GM04504 (cell line): ENCODE measurements at places on chromosomes 6 and 20.

- no peak for DNase-seq
These were observed 317.5 kb downstream of the HIVEP2 start for GRCh38 chr6:142627474-142627873.

GRCh38 chr6:170243791-170244291, 47.0 kb downstream of the DLL1 start:
- DNase-seq, result no peak

- peak; percentile 67 for DNase-seq
These were observed at the start of gene CST3 for GRCh38 chr20:23637282-23638221. TSS of gene CST3 (minus strand) at chr20:23637955. CDS start at chr20:23637862, 93 bp downstream.

DNA sequence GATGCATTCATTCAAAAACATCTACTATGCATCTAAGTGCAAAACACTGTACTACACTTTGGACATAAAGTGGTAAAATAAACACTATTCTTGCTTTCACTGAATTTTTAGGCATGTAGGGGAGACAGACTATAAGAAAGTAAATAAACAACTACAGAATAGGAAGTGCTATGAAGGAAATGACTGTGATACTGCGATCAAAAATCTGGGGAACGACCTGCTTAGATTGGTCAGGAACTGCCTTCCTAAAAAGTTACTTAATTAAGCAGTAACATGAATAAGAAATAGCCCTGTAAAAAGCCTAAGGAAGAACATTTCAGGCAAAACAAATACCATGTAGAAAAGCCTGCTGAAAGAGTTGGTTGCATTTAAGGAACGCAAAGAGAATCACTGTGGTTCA, 50.6 kb downstream of the HACE1 start:
- no peak for DNase-seq

DNA sequence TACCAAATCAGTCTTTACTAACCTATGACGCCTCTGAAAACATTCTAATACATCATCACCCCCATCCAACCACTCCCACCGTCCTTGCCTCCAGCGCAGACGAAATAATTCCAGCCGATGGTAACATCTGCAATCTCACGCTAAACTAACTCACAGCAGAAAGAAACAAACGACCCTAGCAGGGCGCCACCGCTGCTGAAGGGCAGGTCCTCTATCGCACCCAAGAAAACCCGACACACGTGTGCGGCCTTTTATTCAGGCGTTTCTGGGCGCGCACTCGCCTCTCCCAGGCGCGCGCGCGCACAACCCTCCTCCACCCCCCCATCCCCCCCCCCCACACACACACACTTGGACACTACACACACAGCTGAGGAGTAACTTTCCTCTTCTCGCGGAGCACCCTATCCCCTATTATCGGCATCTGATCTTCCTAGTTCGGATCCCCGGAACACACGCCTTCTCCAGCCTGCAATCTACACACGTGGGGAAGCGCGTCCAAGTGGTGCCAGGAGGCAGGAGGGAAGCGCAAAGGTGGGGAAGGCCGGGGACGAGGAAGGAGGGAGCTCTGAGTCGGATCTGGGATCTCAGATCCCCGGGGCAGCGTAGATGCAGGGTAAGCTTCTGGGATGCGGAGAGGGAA, 1.4 kb downstream of the GFOD1 start:
- DNase-seq, result no peak

GRCh38 chr6:75094614-75095200, 111.1 kb downstream of the COL12A1 start:
- DNase-seq, result peak; percentile 29

GRCh38 chr20:21559305-21559704, 45.4 kb upstream of the NKX2-2 start:
- no peak for DNase-seq

- DNase-seq, result peak; percentile 51
These were observed 222.6 kb downstream of the ZMYND8 start for GRCh38 chr20:47133809-47134456.

DNA sequence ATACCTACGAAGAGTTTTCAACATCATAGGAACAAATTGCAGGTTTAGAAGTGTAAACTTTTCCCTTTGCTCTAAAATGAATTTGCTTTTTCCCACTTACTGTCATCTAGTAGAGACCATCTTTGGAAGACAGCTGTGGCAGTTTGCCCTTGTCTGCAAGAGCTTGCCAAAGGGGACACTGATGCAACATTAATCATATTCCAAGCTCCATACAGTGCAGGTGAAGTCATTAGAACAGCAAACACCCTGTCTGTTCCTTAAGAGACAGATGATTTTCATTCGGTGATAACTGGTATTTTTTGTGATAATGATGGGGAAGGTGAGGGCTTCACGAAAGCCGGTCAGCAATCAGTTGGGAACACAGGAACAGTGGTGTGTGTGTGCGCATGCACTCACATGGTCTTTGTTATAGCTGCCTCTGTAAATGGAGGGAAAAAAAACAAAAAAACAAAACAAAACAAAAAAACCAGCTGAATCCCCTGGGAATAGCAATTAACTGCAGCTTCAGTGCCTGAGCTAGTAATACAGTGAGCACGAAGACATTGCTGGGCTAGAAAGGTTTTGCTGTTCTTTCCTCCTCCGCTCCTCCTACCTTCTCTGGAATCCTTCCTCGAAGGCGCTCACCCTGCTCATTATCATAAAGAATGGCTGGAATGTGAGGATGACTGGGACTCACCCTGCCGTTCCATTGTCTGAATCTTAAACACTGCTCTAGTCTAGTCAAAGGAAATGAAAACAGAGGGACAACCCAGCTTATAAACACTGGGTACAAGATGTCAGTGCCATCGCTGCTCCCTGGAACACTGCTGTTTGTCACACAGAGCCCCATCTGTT, 35.2 kb upstream of the KIF13A start:
- DNase-seq, result no peak

DNA sequence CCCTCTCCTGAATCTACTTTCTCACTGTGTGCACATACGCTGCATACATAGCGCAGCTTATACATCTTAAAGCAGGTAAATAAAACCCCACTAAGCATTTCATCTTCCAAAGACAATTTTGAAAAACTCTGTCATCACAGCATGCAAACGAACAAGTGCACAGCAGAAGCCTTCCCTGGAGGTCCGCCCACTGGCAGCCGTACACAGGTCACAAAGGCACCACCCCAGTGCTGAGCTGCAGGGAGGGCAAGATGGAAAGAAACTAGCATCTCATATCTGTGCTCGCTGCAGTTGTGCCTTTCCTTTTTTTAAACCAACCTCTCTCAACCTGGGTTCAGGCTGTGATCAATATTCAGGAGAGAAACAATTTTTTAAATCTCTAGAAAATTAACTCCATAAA, 73.3 kb downstream of the HUS1B start:
- no peak for DNase-seq

DNA sequence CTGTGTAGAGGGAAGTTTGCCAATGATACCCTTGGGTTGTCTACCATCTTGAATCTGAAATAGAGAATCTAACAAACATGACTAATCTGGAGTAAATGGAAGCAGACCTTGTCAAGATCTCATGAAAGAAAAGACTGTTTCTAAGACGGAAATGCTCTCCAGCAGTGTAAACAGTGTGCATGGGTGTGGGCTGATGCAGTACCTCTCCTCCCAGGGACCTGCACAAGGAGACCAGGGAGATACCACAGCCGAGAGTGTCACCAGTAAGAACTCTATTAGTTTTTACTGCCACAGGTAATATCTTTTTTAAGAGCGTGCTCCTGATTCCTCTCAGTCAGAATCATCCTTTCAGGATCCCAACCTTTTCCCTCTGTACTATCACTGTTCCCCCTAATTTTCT, 513.3 kb upstream of the SOX4 start:
- DNase-seq, result no peak

- no peak for DNase-seq
These were observed 1.1 kb upstream of the PBOV1 start for GRCh38 chr6:138219398-138219797.

- peak; percentile 16 for DNase-seq
These were observed 105.4 kb downstream of the PERP start for GRCh38 chr6:138001750-138002349.

GRCh38 chr6:118933855-118934460, 1.0 kb downstream of the MCM9 start:
- no peak for DNase-seq

- no peak for DNase-seq
These were observed 31.7 kb upstream of the CST1 start for GRCh38 chr20:23782366-23782983.

GRCh38 chr6:41040940-41041536, 1.2 kb upstream of the TSPO2 start:
- DNase-seq, result no peak

- DNase-seq, result no peak
These were observed 16.3 kb downstream of the LAMA5 start for GRCh38 chr20:62350629-62351422.

DNA sequence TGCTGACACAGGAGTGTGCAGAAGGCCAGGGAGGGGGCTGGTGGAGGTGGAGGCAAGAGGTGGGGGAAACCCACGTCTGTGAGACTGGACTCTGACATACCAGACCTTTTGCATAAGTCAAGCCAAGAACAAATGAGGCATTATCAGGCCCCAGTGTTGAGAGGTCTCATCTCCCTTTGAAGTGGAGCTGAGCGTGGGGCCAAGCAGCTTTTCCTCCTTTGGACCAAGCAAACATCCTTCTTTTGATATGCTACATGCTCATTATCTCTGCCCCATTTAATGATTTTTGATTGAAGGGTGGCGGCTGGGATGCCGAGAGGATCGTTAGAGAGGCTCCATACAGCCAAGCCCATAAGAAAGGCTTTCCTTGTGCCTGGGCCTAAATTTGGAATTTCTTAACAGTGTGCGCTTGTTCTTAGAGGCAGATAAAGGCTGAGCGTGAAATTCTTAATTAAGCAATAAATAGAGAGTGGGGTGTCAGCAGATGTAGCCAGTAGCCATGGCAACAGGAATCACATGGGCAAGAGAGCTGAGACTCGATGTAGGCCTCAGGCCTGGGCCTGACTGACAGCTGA, 244.5 kb downstream of the PKHD1 start:
- DNase-seq, result no peak

DNA sequence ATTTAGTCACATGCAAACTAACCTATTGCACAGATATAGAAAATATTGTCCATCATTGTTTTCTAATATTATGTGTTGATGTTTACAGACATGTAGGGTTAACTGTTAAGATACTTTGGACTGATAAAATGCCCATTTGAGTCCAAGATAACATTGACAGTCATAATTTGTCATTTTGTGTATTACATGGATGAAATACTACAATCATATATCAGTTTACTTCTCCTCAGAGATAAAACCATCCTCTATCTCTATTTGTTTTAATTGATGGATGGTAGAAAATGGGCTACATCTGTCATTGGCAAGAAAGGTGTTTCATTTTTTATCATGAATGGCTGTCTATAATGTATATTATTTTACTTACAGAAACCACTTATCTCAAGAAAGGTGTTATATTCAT, 6.2 kb downstream of the EPHA7 start:
- no peak for DNase-seq

- no peak for DNase-seq
These were observed 139.2 kb downstream of the SOX4 start for GRCh38 chr6:21732731-21733130.

DNA sequence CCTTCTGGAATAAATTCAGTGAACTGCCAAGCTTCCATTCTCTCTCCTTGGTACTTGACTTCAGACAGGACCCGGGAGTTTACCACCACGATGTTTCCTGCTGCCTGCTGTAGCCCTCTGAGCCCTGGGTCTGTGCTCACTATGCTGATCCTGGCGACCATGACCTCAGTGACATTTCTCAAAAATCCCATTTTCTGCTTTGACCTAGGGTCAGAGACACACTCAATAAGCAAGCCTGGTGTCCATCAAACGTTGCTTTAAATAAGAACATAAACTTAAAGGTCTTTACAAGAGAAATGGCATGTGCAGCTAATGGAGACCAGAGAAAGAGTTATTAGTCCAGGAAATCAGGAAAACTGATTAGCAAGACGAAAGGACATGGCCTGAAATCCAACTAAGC, 509.7 kb upstream of the SULF2 start:
- DNase-seq, result no peak

GRCh38 chr6:168160506-168161370, 81.7 kb upstream of the FRMD1 start:
- no peak for DNase-seq

- DNase-seq, result no peak
These were observed 7.0 kb downstream of the SERAC1 start for GRCh38 chr6:158160932-158161539.

- DNase-seq, result no peak
These were observed 37.1 kb downstream of the PIGU start for GRCh38 chr20:34639755-34640222.

GRCh38 chr20:11738852-11739251, 178.8 kb upstream of the BTBD3 start:
- DNase-seq, result no peak

GRCh38 chr6:168301648-168302398, 17.8 kb downstream of the DACT2 start:
- DNase-seq, result no peak

GRCh38 chr6:147298461-147298860, 94.2 kb downstream of the STXBP5 start:
- no peak for DNase-seq

- no peak for DNase-seq
These were observed 1.1 kb upstream of the SLC44A4 start for GRCh38 chr6:31879901-31880300.

DNA sequence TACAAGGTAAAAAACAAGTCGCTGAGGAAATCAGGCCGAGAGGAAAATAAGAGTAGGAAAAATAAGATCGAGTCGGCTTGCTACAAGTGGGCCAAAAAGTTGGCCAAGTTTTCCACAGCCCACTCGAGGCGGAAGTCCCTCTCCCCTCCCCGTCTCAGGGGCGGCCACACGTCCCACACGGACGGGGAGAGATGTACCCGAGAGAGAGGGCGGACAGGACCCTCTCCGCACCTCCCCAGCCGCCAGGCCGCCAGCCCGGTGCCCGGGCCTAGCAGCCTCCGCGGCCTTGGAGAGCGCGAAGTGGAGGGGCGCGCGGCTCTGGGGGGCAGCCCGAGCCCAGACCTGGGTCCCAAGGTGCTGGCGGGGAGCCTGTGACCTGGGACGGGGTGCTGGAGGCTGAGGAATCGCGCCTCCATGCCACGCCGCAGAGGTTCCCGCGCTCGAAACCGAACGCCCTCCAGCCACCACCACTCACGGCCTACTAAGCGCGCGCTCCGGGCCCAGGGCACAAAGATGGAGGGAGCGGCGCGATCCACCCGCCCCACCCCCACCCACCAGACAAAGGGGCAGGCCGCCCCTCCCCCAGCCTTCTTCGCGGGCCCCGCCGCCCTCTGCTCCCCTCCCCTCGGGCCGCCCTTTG, 1.9 kb upstream of the HMGA1 start:
- no peak for DNase-seq

GRCh38 chr6:16987996-16988395, 113.9 kb upstream of the STMND1 start:
- no peak for DNase-seq

DNA sequence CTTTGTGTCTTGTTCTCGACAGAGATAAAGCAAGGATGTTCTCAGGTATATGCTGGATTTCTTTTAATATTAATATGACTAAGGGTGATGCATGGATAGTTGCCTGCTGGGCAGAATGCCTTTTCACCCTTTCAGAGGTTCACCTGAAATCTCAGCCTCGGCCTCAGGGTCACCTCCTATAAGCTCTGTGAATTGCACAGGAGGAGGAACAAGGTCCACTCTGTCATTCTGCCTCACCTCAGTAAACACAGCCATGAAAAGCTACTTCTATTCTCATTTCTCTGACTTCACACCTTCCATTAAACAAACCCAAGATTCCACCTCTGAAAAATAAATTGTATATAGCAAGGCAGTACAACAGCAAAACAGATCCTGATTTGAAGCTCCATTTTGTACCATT, 38.1 kb upstream of the AIG1 start:
- DNase-seq, result no peak
